CD4-positive, alpha-beta T cell (primary cell): ENCODE measurements at places on chromosomes 4 and X.
A peak's percentile ranks its signal among the peaks of the same experiment; 100 is the strongest.

DNA sequence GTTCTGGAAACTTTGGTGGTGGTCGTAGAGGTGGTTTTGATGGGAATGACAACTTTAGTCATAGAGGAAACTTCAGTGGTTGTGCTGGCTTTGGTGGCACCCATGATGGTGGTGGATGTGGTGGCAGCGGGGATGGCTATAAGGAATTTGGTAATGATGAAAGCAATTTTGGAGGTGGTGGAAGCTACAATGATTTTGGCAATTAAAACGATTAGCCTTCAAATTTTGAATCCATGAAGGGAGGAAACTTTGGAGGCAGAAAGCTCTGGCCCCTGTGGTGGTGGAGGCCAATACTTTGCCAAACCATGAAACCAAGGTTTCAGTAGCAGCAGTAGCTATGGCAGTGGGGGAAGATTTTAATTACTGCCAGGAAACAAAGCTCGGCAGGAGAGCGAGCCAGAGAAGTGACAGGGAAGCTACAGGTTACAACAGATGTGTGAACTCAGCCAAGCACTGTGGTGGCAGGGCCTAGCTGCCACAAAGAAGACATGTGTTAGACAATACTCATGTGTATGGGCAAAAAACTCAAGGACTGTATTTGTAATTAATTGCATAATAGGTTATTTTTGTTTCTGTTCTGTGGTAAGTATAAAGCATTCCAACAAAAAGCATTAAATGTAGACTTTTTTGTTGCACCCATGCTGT is 23.2 kb upstream of the SOD3 start:
- no peak for DNase-seq

- no peak for DNase-seq
These were observed 353.2 kb downstream of the PDHA2 start for GRCh38 chr4:96193061-96193460.

- DNase-seq: no peak
These were observed 15.6 kb upstream of the ADH5 start for GRCh38 chr4:99104153-99104552.

DNA sequence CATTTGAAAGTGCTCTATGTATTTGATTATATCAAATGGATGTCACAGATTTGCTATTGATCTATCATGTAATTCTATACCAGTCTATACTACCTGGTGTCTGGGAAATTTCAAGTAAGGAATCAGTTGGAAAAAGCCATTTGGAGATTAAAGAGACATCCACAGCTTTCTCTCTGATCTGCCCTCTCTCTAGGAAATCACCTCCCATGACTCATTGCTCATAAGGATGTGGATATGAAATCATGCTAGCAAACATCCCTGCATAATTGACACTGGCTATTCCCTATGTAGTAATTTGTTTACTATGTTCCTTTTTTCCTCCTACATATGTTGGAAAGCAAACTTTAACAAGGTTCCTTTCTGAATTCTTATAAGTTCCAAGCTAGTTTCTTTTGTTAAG is 94.3 kb downstream of the TEX13A start:
- no peak for DNase-seq

GRCh38 chrX:151536571-151536970 is 26.9 kb upstream of the PASD1 start:
- DNase-seq: no peak

DNA sequence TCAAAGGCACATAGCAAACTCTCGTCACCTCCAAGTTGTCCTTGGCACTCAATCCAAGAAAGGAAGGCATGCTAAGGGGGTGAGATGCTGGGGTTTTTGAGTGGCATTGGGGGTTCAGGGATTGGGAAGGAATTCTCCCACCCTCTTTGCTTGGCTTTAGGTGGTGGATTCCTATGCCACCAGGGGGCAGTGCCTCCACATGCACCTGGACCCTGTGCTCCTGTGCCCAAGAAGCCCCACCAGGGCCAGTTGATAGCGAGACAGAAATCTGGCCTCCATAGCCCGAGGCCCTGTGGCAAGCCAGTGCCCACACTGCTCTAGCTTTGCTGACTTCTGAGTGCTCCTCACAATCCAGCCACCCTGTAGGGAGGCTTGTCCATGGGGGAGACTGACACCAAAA is 2.0 kb upstream of the FATE1 start:
- no peak for DNase-seq

GRCh38 chr4:182768838-182769237 is 148.3 kb downstream of the DCTD start:
- no peak for DNase-seq

GRCh38 chrX:87299563-87300160 is 217.9 kb upstream of the KLHL4 start:
- DNase-seq: no peak

GRCh38 chrX:41180194-41180908 is 95.1 kb downstream of the USP9X start:
- DNase-seq: peak; percentile 35

GRCh38 chrX:3638280-3638873 is 75.1 kb downstream of the PRKX start:
- peak; percentile 54 for DNase-seq
